Sigmoid colon (tissue), 7 donors: ENCODE measurements at places on chromosomes 1 and 21. TPM values are rescaled to one million over a fixed set of nuclear protein-coding genes. Genes with fewer than 3 reads are reported as not detected.

GRCh38 chr1:236289492-236290131 lies 7.9 kb upstream of the ERO1B start:
- H3K27me3 ChIP-seq: no peaks in the 10 kb centered on the region
- no peak overlapping the region for H3K4me3 ChIP-seq
- no peak overlapping the region for H3K27ac ChIP-seq
- H3K36me3 ChIP-seq: no peaks in the 10 kb centered on the region
- H3K4me1 ChIP-seq: no peaks in the 10 kb centered on the region
- no peak for DNase-seq

- H3K27me3 ChIP-seq: no peaks in the 10 kb centered on the region
- no peaks in the 10 kb centered on the region for H3K4me1 ChIP-seq
- no peak for DNase-seq
- no peak overlapping the region for H3K27ac ChIP-seq
Observed at GRCh38 chr1:113647164-113647563, 112.1 kb downstream of the PHTF1 start.

SPRR2A gene
- total RNA-seq: not detected

PRAMEF17 gene
- total RNA-seq: not detected

- no peaks in the 10 kb centered on the region for H3K27me3 ChIP-seq
- no peak overlapping the region for H3K27ac ChIP-seq
- no peaks in the 10 kb centered on the region for H3K36me3 ChIP-seq
- peaks cover 10% of the 10 kb centered on the region for H3K4me1 ChIP-seq
- H3K4me3 ChIP-seq: no peak overlapping the region
Observed at GRCh38 chr1:186207391-186208085, 167.5 kb downstream of the TPR start.

- no peaks in the 10 kb centered on the region for H3K4me1 ChIP-seq
- no peaks in the 10 kb centered on the region for H3K36me3 ChIP-seq
Observed at GRCh38 chr1:222404710-222405109, 143.2 kb downstream of the HHIPL2 start.

DNA sequence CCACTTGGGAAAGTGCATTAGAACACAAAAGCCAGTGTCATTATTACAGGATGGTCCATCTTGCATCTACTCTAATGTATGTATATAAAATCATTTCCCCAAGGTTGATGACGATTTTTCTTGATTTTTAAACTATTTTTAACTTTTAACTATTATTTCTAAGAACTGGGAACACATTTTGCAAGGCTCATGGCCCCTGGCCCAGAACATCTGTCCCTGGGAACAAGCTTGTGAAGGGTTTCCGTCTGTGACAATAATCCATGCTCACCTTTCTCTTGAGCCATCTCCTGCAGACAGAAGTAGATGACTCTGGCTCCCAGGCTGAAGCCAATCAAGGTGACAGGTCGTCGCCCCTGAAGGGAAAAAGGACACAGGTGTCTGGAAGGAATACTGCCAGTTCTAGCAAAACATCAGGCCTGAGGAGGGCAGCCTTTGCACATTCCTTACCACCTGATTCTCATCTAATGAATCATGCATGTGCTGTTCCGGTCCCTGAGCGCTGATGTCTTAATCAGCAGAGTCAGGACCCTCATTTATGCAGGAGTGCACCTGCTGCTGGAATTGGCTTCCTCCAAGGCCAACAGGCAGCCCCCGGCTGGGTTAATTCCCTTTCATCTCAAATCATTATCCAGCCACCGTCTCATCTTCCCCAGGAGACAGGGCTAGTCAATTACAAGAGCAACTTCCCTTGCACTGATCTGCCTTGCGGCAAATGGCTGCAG lies 62.5 kb downstream of the TMCO4 start:
- no peak overlapping the region for H3K4me3 ChIP-seq
- no peak for DNase-seq
- peak overlapping the region; percentile 85 for H3K27ac ChIP-seq
- H3K27me3 ChIP-seq: no peaks in the 10 kb centered on the region
- H3K36me3 ChIP-seq: no peaks in the 10 kb centered on the region

LINGO4 gene
- total RNA-seq: not detected

DNA sequence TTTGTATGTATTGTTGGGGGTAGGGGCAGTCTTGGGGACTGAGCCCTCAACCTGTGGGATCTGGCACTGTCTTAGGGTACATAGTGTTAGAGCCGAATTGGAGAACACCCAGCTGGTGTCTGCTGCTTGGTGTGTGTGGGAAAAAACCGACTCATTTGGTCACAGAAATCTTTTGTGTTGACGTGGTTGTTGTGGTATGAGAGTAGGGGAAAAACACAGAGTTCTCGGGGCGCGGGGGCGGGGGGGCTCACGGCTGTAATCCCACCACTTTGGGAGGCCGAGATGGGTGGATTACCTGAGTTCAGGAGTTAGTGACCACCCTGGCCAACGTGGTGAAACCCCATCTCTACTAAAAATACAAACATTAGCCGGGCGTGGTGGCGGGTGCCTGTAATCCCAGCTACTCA lies 15.3 kb upstream of the SRSF10 start:
- no peaks in the 10 kb centered on the region for H3K36me3 ChIP-seq
- H3K27me3 ChIP-seq: no peaks in the 10 kb centered on the region
- H3K4me3 ChIP-seq: no peak overlapping the region
- H3K27ac ChIP-seq: no peak overlapping the region
- no peak for DNase-seq
- H3K4me1 ChIP-seq: no peaks in the 10 kb centered on the region

DNA sequence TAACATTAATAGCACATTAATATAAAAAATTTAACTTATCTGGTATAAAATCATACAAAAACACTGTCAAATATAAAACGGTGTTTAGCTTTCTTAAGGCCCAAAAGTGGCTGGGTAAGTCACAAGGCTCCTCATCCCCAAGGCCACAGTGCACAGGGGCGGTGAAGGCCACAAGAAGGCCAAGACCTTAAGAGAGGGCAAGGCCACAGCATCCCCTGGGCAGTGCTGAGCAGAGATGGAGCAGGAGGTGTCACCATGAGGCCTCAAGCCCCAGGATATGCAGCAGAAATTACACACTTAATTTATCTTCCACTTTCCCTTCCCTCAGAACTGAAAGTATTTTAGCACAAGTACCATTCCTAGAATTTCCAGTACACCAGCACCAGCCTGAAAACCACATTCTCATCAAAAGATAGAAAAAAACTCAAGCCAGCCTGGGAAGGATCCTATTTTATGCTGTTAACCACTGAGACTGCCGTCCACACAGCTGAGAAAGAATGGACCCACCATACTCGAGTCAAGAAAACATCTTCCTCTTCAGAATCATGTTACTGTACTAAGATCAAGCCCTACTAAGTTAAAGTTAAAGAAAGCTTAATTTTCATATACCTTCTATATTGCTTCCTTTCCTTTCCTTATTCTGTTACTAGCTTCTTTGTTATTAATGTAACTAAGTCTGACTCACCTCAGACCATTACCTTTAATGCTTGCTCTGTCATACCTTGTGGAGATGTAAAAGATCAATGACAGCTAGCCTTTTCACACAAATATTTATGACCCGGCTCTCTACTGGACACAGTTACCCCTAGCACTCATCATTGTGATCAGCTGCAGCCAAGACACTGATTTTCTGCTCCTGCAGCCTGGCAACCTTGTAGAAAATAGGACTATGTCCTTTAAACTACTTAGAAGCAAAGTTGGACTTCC lies 26.4 kb upstream of the FMO1 start:
- no peak overlapping the region for H3K4me3 ChIP-seq
- no peaks in the 10 kb centered on the region for H3K36me3 ChIP-seq
- H3K27me3 ChIP-seq: no peaks in the 10 kb centered on the region
- no peaks in the 10 kb centered on the region for H3K4me1 ChIP-seq
- DNase-seq: no peak
- no peak overlapping the region for H3K27ac ChIP-seq

DNA sequence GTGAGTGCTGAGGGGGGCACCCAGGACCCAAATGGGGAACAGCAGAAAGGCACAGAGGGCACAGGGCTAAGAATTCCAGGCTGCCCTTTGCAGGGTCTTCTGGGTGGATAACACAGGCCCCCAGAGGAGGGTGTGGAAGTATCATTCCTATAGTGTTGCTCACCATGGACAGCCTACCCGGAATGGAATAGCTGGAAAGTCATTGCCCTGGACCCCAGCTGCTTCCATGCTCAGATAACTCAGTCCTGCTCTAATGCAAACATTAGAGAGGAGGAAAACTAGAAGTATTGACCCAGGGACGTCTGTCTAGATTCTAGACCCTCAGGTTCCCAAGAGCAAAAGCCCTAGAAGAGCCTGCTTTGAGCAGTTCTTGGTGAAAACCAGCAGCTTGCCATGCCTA lies 24.7 kb downstream of the SLC6A17 start:
- no peak for DNase-seq
- no peak overlapping the region for H3K4me3 ChIP-seq
- peaks cover 4% of the 10 kb centered on the region for H3K4me1 ChIP-seq
- H3K27me3 ChIP-seq: no peaks in the 10 kb centered on the region

NECTIN4 gene
- not detected for total RNA-seq

- H3K4me1 ChIP-seq: peaks cover 34% of the 10 kb centered on the region
- H3K27ac ChIP-seq: peak overlapping the region; percentile 98
- no peak for DNase-seq
Observed at GRCh38 chr1:40857737-40858136, 4.4 kb downstream of the CITED4 start.

DNA sequence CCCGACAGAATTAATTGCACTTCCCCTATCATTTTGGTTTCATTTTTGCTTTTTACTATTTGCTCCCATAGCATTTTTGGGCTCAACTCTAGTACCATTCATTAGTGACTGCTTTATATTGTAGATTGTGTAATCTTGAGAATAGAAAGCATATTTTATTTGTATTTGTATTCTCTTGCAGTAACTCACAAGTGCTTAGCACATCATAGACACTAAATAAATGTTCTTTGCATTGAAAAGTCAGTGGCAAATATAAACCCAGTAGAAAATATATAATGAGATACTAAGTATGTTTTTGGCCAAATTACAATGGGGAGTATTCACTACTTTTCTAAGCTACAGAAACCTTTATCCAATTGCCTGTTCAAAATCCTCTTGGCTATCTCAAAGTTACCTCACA lies 359.7 kb upstream of the CAMK1G start:
- H3K4me3 ChIP-seq: no peak overlapping the region
- DNase-seq: no peak
- H3K4me1 ChIP-seq: no peaks in the 10 kb centered on the region
- H3K27ac ChIP-seq: no peak overlapping the region

- H3K27me3 ChIP-seq: no peaks in the 10 kb centered on the region
- H3K4me1 ChIP-seq: no peaks in the 10 kb centered on the region
- no peaks in the 10 kb centered on the region for H3K36me3 ChIP-seq
- no peak overlapping the region for H3K27ac ChIP-seq
- H3K4me3 ChIP-seq: no peak overlapping the region
Observed at GRCh38 chr21:44918581-44919033, 2.1 kb downstream of the ITGB2 start.

DNA sequence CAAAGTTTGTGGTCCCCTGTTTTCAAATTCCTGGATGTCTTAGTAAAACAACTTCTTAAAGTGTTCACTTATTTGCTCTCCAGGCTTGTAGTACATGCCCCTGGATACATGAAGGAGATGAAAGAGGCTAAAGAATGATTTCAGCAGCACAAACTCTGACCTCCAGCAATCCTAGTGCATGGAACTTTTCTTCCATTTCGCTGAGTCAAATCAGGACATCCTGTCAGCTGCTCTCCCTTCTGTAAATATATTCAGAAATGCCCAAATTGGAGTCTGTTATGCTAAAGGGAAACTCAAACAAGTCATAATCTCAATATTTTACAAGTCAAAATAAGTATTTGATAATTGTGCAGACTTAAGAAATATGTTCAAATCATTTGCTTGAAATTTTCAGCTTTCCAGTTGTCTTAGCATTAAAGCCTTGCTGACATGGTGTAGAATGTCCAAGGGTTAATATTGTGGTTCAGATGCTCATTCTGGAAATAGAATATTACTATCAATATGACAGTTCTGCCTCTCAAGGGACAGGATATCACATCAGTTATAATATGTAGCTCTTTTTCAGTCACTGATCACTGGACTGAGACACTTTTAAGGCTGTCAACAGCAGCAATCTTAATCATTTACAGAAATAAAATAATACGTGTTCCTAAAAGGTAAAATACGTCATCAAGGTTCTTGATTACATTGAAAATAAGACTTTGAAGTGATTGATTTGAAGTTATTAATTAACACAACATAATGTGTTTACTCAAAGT lies 1157.3 kb downstream of the PLA2G4A start:
- DNase-seq: no peak
- H3K4me3 ChIP-seq: no peak overlapping the region
- no peaks in the 10 kb centered on the region for H3K36me3 ChIP-seq
- no peaks in the 10 kb centered on the region for H3K27me3 ChIP-seq

GRCh38 chr1:38093569-38094520 lies 47.3 kb upstream of the POU3F1 start:
- no peaks in the 10 kb centered on the region for H3K27me3 ChIP-seq
- DNase-seq: no peak
- no peak overlapping the region for H3K4me3 ChIP-seq
- H3K4me1 ChIP-seq: no peaks in the 10 kb centered on the region
- H3K27ac ChIP-seq: no peak overlapping the region
- H3K36me3 ChIP-seq: no peaks in the 10 kb centered on the region

- no peaks in the 10 kb centered on the region for H3K27me3 ChIP-seq
- no peak for DNase-seq
- no peaks in the 10 kb centered on the region for H3K4me1 ChIP-seq
- H3K27ac ChIP-seq: no peak overlapping the region
- H3K4me3 ChIP-seq: no peak overlapping the region
Observed at GRCh38 chr1:211896958-211897357, 66.4 kb upstream of the LPGAT1 start.

KRTAP7-1 gene
- total RNA-seq: not detected

IRF6 gene
- 0.33 TPM for total RNA-seq

- no peaks in the 10 kb centered on the region for H3K4me1 ChIP-seq
- no peaks in the 10 kb centered on the region for H3K27me3 ChIP-seq
- H3K27ac ChIP-seq: peak overlapping the region; percentile 79
- no peak for DNase-seq
Observed at GRCh38 chr21:38911484-38912101, 105.9 kb downstream of the ETS2 start.

DNA sequence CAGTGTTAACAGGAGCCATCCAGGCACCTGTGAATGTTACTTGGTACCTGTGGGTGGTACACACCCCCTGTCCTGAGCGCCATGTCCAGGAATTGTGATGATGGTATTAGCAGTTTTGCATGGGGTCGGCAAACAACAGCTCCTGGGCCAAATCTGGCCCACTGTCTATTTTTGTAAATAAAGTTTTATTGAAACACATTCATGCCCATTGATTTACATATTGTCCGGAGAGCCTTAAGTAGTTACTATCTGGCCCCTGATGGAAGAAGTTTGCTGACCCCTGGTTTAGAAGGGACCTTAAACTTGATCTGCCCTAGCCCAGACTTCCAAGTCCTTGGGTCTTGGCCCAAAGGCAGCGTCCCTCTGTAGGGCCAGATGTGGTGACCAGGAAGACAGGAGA lies 58.3 kb downstream of the SPSB1 start:
- peaks cover 80% of the 10 kb centered on the region for H3K4me1 ChIP-seq
- DNase-seq: no peak
- no peaks in the 10 kb centered on the region for H3K27me3 ChIP-seq
- no peak overlapping the region for H3K4me3 ChIP-seq
- peaks cover 9% of the 10 kb centered on the region for H3K36me3 ChIP-seq

- peaks cover 4% of the 10 kb centered on the region for H3K36me3 ChIP-seq
- H3K4me3 ChIP-seq: no peak overlapping the region
- no peaks in the 10 kb centered on the region for H3K27me3 ChIP-seq
- H3K27ac ChIP-seq: no peak overlapping the region
- H3K4me1 ChIP-seq: no peaks in the 10 kb centered on the region
- DNase-seq: no peak
Observed at GRCh38 chr1:235168375-235168774, 7.3 kb upstream of the RBM34 start.

S100A7A gene
- not detected for total RNA-seq

CTH gene
- 4.6 TPM for total RNA-seq

CD247 gene
- total RNA-seq: 0.36 TPM
